ENCODE measurements at places on chromosomes 6 and 20.

- no peak for DNase-seq
These were observed 141.1 kb upstream of the RNF24 start for GRCh38 chr20:4156411-4156810.

DNA sequence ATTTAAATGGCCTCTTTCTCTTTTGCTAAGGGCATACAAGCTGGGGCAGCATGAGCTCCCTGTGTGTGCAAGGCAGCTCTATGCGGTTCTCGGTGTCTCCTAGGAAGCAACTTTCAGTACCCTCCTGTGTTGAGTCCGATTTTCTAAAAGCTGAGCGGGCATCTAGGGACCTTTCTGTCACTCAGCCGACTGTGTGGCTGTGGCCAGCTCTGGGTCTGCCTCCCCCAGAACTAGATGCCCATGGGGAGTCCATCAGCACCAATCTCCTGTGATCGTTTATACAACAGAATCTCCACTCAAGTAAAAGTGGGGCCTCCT, 7.5 kb downstream of the NELFCD start:
- DNase-seq, result peak; percentile 47

GRCh38 chr6:7468382-7469081, 72.9 kb upstream of the DSP start:
- DNase-seq, result peak; percentile 83

DNA sequence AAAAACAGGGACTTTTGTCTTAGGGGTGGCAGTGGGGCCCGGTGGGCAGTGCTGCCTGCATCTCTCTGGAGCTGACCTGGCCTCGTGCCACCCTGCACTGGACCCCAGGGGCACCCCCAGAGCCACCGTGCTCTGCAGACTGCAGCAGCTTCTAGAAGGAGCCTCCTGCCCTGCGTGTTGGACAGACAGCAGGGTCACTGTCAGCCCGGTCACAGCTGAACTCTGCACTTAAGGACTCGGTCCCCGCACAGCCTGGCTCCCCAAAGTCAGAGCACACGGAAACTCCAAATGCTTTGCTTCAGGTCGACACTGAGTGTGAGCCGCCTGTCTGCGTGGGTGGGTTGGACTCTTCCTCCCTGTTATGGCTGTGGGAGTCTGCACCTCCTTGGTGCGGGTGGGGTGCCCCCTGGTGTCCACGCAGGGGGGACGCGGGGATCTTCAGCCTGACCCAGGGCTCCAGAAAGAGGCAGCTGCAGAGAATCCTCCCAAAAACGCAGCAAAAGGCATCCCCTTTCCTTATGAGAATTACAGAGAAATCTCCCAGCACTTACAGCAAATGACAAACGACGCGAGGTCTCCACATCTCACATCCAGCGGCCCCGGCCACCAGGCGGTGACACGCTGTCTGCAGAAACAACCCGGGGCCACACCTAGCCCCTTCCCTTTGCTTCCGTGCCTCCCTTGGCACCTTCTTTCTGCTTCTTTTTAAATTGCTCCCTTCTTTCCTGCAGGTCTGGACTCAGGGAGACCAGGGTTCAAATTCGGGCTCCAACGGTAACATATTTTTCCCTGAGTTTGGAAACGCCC, 36.3 kb upstream of the DACT2 start:
- no peak for DNase-seq

- peak; percentile 85 for DNase-seq
These were observed 118.9 kb downstream of the ARMC2 start for GRCh38 chr6:108966855-108967755.

DNA sequence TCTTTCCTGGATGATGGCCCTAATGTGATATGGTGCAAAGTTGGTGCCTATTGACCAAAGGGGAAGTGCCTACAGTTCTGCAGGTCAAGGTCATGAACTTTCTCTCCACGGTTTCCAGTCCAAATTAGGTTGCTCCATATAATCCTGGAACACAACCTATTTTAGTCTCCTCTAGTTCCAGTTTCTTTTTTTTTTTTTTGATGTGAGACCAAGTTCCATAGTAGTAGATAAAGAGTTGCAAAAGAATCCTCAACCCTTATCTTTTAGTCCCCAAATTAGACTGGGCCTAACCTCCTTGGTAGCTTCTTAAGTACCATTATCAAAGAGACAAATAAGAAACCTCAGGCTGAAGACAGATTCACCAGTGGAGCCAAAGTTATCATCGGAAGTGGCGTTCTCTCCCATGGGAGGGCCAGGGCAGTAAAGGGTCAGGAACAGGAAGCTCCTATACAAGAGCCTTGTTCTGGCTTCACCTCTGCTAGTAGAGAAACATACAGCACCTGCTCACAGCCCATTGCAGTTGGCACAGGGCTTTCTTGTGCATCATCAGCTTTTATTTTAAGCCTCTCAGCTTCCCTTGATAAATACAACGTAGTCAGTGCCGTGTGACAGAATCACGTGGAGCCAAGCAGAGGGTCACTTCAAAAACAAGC, 132.2 kb upstream of the RREB1 start:
- DNase-seq, result no peak

GRCh38 chr6:121615493-121615892, 180.0 kb downstream of the GJA1 start:
- no peak for DNase-seq

GRCh38 chr20:40749985-40750506, 61.0 kb upstream of the MAFB start:
- no peak for DNase-seq

- DNase-seq, result no peak
These were observed 9.0 kb downstream of the C20orf203 start for GRCh38 chr20:32664678-32665159.

DNA sequence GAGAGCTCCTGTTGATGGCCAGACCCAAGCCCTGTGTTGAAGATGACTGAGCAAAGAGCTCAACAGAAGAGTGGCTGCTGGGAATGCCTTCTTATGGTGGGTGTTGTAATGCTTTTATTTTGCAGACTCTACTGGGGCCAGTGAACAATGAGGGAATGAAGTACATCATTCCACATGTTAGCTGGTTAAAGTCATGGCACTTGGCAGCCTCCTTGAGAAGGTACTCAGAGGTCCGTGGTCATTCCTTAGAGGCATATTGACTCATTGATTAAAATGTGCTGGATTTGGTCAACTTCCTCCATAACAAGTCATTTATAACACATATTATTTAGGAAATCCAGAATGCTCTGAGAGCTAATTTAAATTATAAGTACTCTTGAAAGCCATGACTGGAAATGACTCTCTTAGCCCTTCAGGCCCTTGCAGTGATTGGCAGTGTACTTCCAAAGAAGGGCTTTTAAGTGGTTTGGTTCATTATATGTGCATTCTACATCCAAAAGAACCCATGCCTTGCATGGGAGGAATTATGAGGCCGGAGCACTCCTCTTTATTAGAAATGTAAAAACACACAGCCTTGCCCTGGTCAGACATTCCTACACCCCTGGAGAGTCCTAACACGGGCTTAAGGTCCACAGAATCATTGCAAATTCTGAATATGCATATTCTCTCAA, 976.9 kb downstream of the KIF16B start:
- DNase-seq, result no peak

GRCh38 chr6:136520517-136520916, 29.7 kb downstream of the MAP7 start:
- no peak for DNase-seq

GRCh38 chr6:26421259-26422144, 18.8 kb upstream of the BTN3A3 start:
- DNase-seq, result peak; percentile 82

- DNase-seq, result no peak
These were observed 83.8 kb downstream of the GCLC start for GRCh38 chr6:53461041-53461656.

- DNase-seq, result no peak
These were observed 26.9 kb downstream of the ARMC2 start for GRCh38 chr6:108875161-108875555.

DNA sequence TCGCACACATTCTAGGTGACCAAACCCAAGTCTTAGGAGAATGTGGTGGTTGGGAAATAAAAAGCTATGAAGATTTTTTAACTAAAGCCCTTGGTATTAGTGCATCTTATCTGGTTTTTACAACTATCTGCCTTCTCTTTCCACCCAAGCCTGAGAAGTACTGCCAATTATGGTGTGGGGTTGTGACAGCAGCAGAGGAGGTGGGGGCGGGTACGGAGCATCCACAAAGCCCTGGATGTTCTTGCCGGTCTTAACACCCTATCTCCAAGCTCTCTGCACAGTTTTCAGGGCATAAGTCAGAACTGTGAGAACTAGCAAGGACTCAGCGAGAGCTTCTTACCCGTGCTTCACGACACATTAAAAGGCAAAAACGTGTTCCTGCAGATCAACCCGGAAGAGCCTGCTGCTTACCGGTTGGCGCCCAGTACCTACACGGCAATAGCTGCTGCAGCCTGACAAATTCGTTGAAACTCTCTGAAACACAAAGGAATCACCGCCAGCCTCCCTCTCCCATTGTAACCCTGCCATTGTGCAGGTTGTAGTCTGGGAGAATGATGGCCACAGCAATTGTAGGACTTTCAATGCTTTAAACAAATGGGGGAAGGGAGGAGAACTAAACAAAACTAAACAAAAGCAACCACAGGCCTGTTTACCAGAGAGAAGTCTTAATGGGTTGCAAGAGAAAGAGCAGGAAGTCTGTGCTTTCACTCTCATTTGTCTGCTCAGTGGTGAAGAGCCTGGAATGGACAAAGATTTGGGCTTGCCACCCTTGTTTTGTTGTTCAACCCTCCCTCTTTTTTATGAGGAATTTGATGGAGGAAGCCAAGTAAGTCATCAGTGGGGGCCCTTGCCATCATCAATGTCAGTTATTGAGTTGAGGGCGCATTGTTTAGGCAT, 461.0 kb upstream of the JARID2 start:
- no peak for DNase-seq

DNA sequence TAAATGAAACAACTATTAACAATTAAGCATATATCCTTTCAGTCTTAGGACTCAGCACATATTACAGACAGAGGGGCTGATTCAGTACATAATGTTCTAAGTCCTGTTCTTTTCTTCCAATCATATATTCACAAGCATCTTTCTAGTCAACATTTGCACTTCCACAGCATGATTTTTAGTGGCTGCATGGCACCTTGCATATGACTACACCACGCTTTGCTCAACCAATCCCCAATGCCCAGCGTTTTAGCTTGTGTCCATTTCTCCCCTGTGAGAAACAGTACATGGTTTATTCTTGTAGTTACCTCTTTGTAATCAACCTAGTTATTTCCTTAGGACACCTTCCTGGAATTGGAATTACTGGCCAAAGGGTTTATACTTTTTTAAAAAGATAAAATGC, 33.2 kb downstream of the AAR2 start:
- no peak for DNase-seq

DNA sequence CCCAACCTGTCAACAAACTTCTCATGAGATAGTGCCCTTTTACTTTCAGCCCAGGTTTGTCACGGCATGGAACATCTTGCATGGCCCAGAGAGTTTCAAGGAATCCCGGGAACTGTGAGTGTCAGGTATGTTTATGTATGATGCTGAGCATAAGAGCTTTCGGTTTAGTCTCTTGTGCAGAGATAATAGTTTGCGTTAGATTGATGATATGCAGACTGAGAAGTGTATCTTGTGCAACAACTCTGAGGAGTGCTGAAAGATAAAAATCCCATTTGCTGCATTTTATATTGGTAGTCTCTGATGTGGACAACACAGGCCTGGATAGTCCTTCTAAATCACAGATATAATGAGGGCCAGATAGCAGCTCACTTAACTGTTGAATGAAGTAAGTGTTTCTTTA, 99.0 kb downstream of the TBX18 start:
- DNase-seq, result no peak

GRCh38 chr6:10862361-10862760, 19.5 kb downstream of the GCM2 start:
- DNase-seq, result no peak

- DNase-seq, result no peak
These were observed 64.8 kb upstream of the NAA20 start for GRCh38 chr20:19952392-19952791.

DNA sequence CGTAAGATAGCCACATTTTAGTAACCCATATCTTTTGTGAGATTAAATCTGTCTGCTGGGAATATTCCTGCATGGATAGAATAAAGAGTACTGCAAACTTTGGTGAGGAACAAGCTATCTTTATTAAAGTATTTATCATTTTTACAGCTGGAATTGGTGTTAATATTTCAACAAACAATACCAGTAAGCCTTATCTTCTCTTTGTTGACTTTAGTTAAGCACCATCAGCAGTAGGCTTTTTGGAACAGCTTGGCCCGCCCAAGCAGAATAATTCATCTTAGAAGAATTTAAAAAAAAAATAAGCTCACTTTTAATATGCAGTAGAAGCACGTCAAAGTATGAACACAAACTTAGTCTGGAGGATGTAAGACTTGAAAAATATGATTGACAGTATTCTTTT, 917.8 kb upstream of the ADGRB3 start:
- DNase-seq, result no peak

DNA sequence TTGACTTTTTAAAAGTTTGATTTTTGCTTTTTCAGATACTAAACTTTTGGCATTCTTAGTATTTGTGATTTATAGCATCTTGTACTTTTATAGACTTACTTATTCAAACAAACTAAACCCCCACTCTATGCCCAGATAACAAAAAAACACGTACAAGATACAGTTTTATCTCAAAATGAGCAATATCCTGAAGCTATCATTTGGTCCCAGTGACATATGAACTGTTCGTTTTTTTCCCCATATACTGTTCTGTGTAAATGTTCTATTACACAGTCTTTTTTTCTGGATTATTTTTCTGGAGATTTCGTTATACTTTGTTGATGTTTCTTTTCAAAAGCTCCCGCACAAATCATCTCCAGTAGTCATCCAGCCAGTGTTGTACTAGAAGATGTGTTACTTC, 27.3 kb upstream of the SERINC3 start:
- no peak for DNase-seq

- no peak for DNase-seq
These were observed 14.2 kb upstream of the PREX1 start for GRCh38 chr20:48841875-48842529.

DNA sequence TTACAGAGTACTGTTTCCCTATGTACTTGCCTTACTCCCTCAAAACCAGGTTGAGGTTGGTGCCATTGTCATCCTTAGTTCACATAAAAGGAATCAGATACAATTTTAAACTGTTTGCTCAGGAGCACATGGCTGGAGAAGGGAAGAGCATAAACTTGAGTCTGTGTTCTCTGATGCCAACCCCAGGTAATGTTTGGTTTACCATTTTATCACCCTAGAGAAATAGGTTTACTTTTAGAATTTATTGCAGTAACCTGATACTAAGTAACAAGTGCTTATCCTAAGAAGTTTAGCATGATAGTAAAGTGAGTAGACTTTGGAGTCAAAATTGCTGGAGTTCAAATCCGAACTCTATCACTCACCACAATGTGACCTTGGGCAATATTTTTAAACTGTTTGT, 86.3 kb downstream of the RFPL4B start:
- no peak for DNase-seq

- DNase-seq, result no peak
These were observed 1.7 kb upstream of the ZMYND8 start for GRCh38 chr20:47358039-47358671.
